Activated naive CD8-positive, alpha-beta T cell treated with anti-CD3 and anti-CD28 coated beads, Interleukin-2, amount 50 U/mL, for 24 hours (primary cell): ENCODE measurements at places on chromosomes 13 and 19.

DNA sequence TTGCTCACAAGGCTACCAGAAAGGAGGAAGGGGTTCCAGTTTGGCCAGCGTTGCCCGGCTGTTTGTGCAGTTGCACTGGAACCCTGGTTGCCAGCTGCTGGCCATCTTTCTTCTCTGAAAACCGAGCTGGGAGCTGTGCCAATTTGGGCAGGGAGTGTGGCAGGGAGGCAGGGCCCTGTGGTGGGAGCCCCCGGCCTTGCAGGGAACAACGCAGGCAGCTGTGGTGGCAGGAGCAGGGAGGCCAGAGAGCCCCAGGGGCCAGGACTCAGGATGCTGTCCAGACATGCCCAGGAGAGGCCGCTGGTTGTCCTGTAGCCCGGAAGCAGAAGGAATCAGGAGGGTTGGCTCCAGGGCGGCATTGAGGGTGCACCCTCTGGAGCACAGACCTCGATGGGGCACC, 4.8 kb downstream of the KMT5C start:
- DNase-seq = no peak

- no peak for DNase-seq
Measured at GRCh38 chr19:50435221-50435620, 2.5 kb downstream of the MYBPC2 start.

- DNase-seq = no peak
Measured at GRCh38 chr13:38180126-38180525, 169.5 kb upstream of the UFM1 start.

DNA sequence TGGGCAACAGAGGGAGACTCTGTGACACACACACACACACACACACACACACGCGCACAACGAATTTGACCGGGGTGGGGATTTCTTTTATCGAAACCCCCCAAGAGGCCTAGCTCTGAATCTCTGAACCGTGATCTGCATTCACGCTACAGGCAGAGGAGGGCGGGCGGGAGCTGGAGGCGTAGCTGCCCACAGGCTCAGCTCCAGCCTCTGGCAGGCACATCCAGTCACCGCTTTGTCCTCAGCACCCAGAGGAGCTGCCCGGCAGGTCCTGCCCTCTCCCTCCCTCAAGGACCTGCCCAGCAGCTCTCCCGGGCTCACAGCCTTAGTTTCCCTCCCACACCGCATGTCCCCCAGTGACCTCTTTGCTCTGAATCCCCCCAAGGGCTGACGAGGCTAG, 20.0 kb downstream of the CILP2 start:
- no peak for DNase-seq

- no peak for DNase-seq
Measured at GRCh38 chr13:112955271-112955937, 13.6 kb upstream of the MCF2L start.
